Smooth muscle cell of bladder (primary cell): ENCODE measurements at places on chromosomes 5 and 9. TPM values are rescaled to one million over a fixed set of nuclear protein-coding genes. Genes with fewer than 3 reads are reported as not detected.

IL13 gene
- total RNA-seq = not detected in 2 replicates

ZFP37 gene
- total RNA-seq = 2.3 and 2.4 TPM in 2 replicates

UBE2R2 gene
- 15.2 and 18.1 TPM in 2 replicates for total RNA-seq

GMCL2 gene
- not detected in 2 replicates for total RNA-seq

SLC4A9 gene
- total RNA-seq = not detected in 2 replicates

LCNL1 gene
- total RNA-seq = 0.57 and 3.4 TPM in 2 replicates

PCDHGC4 gene
- 1.7 TPM in 2 replicates for total RNA-seq

SLC1A1 gene
- 36.4 and 44.4 TPM in 2 replicates for total RNA-seq

FBP1 gene
- not detected in 2 replicates for total RNA-seq

KIF4B gene
- under 0.01 TPM in 1 of 2 replicates, not detected in the other for total RNA-seq

WWC1 gene
- total RNA-seq = 1.7 and 1.8 TPM in 2 replicates

SCGB3A2 gene
- total RNA-seq = not detected in 2 replicates

SYNPO gene
- 2.7 and 4.0 TPM in 2 replicates for total RNA-seq
